ENCODE measurements at places on chromosomes 2 and 18.

- no peak for DNase-seq
Measured at GRCh38 chr2:239654266-239654665, 253.4 kb upstream of the HDAC4 start.

DNA sequence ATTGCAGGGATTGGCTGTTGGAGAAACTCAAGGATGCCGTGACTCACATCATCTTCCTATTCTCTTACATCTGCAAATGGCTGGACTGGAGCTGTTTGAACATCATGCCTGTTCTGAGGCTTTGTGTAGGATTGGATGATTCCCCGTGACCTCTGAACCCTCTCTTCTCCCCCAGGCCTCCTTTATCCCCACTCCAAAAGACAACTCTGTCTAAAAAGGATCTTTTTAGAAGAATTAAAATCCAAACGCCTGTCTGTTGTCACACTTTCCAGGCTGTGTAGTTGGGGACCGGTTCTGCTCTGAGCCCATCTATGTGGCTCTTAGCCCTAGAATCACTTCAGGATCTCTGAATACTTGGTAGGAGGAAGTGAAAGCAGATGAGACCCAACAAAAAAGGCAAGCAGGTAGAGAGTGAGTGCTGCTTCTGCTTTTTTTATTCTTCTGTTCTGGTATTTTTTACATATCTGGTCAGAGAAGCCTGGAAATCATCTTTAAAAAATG lies 565 bp downstream of the SP140 start:
- DNase-seq: no peak

DNA sequence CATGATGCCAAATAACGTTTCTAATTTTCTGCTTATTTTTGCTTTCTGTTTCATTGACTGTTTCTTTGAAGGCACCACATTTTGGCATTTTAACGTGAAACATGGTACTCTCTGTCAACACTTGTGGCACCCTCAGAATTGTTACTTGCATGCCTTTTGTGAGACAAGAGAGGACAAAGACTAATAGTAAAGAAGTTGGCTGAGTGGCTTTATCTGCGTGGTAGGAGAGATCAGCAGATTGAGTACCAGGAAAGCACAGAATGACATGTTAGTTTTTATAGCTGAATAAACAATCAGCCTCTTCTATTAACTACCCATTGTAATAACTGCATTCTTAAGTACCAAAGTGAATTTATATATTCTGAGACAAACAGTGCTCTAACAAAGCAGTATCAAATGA lies 8.6 kb downstream of the ZNF638 start:
- DNase-seq: no peak

DNA sequence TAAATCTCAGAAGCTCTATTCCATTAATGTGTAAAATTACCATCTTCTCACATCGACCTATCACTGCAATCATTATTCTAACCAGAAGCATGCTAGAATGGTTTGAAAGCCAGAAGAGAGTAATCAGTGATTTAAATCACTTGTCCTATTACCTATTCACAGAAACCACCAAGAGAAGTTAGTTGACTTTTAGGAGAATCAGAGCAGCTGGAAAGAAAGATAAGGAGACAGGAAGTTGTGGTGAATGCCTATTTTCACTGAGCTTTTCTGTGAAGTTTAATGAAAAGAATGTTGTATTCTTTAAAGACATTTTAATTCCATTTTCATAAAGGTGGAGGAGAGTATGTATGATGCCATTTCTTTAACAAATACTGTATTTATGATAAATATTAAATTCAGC lies 352.6 kb upstream of the CRIM1 start:
- DNase-seq: no peak

GRCh38 chr2:201420442-201421113 lies 30.7 kb downstream of the TRAK2 start:
- peak; percentile 82 for DNase-seq

GRCh38 chr2:21559351-21559750 lies 435.6 kb downstream of the TDRD15 start:
- DNase-seq: no peak

- DNase-seq: no peak
Measured at GRCh38 chr2:95165030-95165370, 609 bp upstream of the ZNF2 start.

GRCh38 chr2:221810245-221810644 lies 238.1 kb upstream of the EPHA4 start:
- DNase-seq: no peak

GRCh38 chr18:13235981-13236380 lies 17.4 kb downstream of the LDLRAD4 start:
- no peak for DNase-seq

DNA sequence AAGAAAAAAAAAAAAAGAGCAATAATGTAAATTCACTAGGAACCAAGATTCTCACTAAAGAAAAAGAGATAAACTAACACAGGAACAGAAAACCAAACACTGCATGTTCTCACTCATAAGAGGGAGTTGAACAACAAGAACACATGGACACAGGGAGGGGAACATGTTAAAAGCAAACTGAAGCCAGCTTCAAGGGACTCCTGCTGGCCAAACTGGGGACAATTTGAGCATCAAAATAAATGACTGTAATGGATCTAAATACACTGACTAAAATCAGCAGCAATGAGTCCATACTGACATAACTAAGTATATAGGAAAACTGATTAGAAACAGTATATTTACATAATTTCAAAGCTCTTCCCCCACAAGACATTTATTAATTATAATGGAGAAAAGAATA lies 73.0 kb downstream of the FARSB start:
- no peak for DNase-seq

DNA sequence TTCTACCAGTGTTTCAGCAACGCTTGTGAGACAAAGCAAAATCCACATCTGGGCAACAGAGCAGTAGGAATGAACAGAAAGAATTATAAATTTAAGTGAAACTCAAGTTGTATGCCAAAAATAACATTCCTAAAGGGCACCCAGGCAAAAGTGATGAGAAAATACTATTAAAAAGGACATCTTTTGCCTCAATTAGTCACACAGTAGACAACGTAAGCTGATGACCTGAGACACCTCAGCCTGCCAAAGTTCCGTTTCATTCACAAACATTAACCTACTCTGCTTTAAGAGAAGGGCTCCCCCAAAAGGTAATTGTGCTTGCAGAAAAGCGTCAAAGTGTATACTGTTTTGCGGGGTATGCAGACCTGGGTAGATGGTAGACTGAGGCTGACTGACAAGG lies 7.2 kb downstream of the HDLBP start:
- no peak for DNase-seq

GRCh38 chr2:633371-633770 lies 43.8 kb downstream of the TMEM18 start:
- no peak for DNase-seq

DNA sequence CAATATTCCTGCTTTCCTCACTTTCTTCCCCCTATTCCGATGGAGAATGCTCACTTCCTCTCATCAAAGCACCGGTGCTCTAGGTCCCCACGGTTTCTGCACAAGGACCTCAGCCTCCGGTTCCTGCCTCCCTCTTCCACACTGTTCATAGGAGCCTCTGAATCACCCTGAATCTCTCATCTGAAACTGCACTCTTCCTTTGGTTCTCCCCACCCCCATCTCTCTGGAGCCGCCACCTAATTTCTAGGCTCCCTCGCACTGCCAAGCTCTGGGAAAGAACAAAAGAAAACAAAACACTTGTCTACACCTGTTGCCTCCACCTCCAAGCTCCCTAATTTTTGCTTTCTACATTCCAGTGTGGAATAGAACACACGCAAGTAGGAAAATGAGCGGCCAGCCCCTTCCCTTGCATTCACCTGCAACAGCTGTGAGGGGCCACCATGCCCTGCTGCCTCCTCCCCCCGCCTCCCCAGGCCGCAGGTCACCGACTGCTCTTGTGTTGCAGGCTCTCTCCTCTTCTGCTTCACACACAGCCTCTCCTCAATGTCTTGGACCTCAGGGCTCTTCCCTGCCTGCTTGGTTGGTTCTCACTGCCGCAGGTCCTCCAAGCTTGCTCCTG lies 9.6 kb downstream of the FBXO15 start:
- DNase-seq: no peak

GRCh38 chr2:151844211-151844896 lies 16.1 kb upstream of the ARL5A start:
- DNase-seq: peak; percentile 7

DNA sequence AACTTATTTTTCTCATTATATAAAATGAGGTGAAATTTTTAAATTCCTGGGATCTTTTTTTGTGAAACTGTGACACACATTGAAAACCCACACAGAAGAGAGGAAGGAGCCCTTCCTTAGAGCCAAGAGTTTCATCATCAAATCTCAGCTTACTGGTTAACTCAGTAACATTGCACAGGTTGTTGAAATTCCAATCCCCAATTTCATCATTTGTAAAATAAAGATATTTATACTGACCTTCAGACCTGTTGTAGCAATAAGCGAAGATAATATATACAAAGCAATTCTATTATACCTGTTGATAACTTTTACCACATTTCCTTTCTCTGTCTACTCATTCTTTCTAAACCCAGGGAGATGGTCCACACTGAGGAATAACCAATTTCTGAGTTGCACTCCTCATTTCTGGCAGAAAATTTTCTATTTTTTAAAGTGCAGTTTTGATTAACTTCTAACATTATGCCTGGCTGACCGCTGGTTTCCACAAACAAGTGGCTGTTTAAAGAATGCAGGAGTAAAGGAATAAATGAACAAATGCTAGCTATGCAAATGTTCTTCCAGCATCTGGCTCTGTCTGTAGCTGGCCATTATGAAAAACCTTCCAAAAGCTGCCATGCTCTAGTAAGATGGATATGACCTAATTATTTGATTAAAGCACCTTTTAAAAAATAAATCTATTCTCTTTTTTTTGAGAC lies 105.7 kb upstream of the LINC00305 start:
- no peak for DNase-seq

DNA sequence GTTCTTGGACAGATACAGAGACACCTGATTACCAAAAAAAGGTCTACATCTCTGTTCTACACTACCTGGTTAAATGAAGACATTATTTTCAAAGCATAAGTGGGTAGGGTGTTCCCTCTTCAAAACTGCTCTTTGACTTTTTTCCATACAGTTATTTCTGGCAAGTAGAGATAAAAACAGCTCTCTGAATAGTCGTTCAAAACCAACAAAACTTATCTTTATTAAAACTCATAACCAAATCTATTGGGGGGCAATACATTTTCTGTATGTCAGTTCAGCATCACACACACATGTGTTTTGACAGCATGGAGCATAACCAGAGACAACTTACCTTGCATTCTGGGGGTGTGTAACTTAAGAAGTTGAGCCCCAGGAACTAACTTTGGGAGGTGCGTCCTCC lies 149.0 kb upstream of the EPC2 start:
- no peak for DNase-seq

GRCh38 chr2:183371545-183371944 lies 247.3 kb downstream of the NUP35 start:
- DNase-seq: no peak

GRCh38 chr2:218047536-218048225 lies 21.4 kb upstream of the RUFY4 start:
- DNase-seq: no peak

DNA sequence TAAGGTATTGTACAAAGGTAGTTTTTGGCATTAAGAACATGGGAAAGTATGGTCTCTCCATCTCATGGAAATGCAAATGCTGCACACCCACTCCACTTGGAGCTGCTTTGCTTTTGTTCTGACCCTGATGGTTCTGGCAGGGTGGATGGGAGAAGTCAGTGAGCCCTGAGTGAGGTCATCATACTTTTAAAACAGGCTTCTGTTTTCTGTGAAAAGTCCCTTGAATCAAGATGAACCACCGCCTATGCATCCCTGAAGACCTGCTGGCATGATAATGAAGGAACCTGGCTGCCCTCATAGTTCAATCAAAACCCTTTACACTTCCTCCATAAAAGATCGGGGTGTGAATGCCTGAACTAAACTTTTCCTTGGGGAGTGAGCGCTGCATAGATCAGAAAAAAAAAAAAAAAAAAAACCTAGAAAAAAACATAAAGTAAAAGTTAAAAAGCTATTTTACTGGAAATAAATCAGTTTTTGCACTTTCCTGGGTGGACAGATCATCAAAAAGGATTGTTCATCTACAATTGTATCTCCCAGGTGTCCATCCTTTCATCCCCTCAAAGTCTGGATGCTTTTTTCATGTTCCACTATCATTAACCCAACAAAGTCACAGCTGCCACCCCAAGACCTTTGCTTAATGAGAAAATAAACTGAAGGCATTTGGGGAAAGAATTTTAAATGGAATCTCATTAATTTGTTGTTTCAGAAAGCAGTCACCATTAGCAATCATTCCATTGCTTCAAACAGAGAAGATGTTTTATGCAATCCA lies 728.1 kb upstream of the DDX18 start:
- no peak for DNase-seq

DNA sequence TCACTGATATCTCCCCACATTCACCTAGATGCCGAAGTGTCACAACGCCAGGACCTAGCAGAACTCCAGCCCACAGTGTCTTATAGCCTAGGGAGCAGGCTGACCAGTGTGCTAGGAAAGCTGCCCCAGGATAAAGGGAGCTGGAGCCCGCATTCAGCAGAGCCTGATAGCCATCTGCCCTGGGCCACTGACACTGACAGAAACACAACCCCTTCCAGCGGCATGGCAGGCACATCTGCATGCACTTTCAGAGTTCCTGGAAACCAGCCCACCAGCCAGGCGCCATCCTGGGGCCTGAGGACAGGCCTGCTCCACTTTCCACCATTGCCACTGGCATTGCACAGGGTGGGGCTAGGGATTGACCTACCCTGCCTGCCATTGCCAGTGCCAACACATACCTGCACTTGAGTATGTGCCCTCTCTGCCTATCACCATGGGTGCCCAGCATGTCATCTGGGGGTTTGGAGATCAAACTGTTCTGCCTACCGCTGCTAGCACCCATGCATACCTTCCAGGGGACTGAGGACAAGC lies 290.1 kb upstream of the KLHL14 start:
- DNase-seq: no peak

DNA sequence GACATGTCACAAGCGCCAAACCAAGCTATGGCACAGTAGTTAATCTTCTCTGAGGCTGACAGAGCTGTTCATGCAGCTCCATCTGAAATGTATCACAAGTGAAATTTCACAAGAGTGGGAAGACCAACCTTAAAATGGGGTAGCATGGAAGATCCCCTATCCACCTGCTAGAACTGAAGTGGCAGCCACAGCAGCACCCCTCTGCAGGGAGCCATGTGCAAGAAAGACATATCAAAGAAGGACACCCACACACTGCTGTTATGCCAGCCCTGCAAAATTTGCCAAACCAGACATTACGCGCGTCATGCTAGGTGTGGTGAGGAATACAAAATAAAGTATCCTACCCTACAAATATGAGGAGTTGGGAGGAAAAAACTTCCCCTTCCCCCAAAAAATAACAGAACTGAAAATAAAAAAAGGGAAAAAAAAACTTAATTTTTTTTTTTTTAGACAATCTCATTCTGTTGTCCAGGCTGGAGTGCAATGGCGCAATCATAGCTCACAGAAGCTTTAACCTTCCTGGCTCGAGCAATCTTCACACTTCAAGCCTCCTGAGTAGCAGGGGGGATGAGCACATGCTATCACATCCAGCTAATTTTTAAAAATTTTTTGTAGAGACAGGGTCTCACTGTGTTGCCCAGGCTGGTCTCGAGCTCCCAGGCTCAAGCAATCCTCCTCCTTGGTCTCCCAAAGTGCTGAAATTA lies 76.2 kb downstream of the STK39 start:
- no peak for DNase-seq

GRCh38 chr2:143524559-143525401 lies 395.6 kb downstream of the ARHGAP15 start:
- no peak for DNase-seq
